CD8-positive, alpha-beta memory T cell (primary cell): ENCODE measurements at places on chromosomes 4 and X.

DNA sequence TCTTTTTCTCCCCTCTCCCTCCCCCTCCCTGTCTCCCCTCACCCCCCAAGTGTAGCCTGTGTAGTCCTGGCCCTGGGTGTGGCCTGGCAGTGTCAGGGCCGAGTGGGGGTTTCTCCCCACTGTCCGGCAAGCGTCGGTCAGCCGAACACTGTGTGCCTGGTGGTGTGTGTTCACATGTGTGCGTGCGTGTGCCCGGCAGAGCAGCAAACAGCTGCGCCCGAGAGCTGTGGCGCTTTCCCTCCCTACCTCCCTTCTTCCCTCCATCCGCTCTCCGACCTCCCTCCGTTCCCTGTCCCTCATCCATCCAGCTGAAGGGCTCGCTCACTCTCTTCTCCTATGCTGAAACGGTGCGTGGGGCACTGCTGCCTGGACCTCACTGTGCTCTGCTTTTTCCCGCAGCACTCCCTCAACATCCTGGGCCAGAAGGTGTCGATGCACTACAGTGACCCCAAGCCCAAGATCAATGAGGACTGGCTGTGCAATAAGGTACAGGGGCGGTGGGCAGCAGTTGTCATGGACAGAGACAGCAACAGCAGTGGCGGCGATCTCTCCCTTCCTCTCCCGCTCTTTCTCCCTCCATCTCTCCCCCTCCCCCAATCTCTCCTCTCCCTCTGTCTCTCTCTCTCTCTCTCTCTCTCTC lies 17.4 kb upstream of the UBA1 start:
- no peak for DNase-seq

DNA sequence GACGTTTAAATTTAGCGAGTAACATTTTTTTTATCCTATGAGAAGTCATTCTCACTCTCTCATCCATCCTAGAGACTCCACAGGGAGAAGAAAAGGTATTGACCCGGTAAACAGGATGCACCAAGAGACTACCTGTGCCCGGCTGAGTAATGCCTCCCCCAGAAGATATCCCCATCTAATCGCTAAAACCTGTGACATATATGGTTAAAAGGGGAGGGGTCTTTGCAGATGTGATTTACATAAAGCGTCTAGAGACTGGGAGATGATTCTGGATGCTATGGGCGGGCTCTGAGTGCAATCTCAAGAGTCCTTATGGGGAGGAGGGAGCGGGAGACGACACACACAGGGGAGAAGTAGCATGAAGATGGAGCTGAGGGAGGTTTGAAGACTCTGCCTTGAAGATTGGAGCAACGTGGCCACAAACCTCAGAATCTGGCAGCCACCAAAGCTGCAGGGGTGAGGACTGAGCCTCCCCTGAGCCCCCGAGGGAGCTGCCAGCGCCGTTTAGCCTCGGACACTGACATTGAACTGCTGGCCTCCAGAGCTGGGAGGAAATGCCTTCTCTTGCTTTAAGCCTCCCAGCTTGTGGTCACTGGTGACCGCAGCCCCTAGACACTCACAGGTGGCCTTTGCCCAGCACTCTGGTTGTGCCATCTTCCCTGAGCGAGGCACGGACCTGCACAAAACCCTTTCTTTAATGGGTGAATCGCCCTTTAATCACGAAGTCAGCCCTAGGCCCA lies 11.2 kb downstream of the ABLIM2 start:
- no peak for DNase-seq

DNA sequence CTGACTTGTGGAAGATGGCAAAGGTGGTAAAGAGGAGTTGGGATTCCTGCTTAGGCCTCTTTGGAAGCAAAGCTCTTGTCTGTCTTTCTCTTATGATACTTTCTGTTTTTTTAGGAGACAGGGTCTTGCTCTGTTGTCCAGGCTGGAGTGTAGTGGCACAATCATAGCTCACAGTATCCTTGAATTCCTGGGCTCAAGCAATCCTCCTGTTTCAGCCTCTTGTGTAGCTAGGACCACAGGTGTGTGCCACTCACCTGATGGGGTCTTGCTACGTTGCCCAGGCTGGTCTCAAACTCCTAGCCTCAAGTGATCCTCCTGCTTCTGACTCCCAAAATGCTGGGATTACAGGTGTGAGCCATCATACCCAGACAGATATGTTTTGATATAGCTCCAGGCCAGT lies 19.3 kb upstream of the IGFBP7 start:
- no peak for DNase-seq

DNA sequence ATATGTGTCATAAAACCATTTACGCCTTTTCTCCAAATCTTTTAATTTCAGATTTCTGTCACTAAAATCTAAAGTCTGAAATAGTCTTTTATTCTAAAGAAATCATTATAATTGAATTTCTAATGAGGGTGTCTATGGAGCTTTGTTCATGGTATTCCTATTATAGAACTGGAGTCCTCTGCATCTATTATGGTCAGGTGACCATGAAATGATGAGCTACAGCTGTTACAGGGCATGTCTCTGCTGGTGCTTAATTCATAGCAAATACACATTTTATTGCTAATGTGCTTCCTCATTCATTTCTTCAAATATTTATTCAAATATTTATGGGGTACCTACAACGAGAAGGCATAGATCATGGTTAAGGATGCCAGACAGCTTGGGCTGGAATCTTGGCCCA lies 126.1 kb downstream of the NAA11 start:
- DNase-seq: no peak

GRCh38 chr4:40579983-40580382 lies 49.7 kb downstream of the RBM47 start:
- DNase-seq: no peak

GRCh38 chr4:122171323-122171722 lies 19.2 kb downstream of the BLTP1 start:
- no peak for DNase-seq

DNA sequence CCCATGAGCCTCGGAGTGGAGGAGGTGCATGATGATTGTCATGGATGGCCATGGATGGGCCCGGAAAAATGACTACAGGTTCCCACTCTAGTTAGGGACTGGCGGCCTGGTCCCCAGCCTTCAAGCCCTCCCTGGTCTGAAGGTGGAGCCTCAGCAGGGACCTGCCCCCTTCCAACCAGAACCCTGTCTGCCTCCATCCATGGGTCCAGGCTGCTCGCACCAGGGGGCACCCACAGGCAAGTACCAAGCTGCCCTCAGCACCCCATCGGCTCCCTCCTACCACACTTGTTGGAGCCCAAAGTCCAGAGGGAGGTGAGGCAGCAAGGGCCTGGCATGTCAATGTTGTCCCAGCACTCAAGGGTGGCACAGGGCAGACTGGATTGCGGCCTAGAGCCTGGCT lies 2468.6 kb downstream of the PCDH7 start:
- no peak for DNase-seq

DNA sequence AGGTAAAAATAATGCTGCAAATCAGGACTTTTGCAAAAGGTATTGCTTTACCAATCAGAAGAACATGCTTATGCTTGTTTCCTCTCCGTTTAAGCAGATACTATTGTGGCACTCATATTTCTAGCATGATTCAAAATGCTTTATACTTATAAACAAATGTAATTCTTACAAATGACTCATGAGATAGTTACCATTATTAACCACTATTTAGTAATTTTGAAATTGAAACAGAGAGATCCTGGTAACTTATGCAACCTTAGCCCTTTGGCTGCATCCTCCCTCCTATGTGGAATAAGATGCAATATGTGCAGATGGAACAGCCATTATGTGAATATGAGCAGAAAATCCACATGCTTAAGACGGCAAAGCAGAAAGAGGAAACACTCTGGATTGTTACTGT lies 164.7 kb downstream of the PCDH18 start:
- no peak for DNase-seq

GRCh38 chr4:101224358-101225218 lies 122.7 kb downstream of the PPP3CA start:
- DNase-seq: no peak

DNA sequence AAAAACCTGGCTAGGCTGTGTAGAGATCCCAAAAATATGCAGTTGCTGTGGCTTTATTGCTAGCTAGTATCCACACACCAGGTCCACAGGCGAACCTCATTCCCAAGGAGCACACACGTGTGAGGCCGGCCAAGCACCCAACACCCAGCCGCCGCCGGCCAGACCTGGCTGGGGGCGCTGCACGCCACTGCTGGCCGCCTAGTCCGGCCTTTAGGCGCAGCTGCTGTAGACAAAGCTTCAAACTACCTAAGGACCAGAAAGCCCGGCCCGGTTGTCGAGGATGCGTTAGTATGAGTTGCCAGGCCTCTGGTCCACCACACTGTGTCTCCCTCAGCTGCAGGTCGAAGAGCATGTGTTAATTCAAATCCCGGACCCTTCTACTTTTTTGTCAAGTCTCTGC lies 3.1 kb downstream of the POU3F4 start:
- no peak for DNase-seq

- DNase-seq: no peak
Measured at GRCh38 chr4:112348488-112349158, 51.5 kb downstream of the ALPK1 start.

DNA sequence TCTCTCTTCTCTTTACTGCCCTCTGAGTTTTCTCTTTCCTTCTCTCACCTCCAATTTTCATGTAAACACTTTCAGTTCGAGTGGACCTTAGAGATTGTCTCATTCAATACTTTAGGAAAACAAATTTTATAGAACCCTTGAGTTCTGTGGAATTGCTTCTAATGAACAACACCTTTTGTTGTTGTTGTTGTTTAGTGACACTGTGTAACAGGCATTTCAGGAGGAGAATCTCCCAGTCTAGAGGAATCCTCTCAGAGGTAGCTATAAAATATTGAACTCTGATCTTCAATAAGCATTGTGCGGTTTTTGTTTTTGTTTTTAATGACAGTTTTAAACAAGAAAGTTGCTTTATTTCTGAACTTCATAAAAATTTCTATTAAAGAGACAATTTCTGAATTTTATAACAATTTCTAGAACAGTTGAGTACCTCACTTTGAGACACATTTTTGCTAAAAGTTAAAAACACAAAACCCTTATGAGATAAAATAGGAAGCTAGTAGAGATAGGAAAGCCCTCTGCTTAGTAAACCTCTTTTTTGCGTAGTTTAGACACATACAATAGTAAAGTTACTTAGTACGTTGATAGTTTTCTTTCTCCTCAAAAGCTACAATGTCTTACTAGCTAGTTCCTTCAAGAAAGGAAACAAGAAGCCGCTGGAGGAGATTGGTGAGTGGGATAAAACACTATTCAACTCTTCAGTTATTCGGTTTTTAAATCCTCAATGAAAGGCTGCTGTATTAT lies 38.8 kb downstream of the CLCN3 start:
- DNase-seq: no peak

DNA sequence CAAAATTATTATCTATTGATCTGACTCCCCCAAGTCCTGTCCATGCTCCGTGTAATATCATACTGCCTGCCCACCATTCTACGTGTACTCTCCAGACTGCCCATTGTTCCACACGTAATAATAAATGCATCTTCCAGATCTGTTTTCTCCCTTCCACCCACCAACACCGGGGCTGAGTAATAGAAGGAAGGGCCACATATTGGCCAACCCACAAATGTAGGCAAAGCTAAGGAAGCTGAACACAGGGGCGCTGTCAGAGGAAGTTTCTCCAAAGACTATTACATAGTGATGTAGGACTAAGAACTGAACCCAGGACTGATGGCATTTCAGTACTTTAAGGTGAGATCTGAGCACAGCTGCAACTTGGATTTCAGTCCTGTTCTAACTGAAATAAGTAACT lies 135.8 kb upstream of the GUCY1A1 start:
- DNase-seq: no peak

- DNase-seq: no peak
Measured at GRCh38 chr4:37999000-37999716, 39.0 kb downstream of the PTTG2 start.

- DNase-seq: no peak
Measured at GRCh38 chr4:74112399-74113105, 13.6 kb upstream of the CXCL2 start.

GRCh38 chr4:6333301-6334202 lies 63.9 kb downstream of the WFS1 start:
- DNase-seq: no peak

- peak; percentile 30 for DNase-seq
Measured at GRCh38 chr4:15006416-15007024, 4.2 kb downstream of the CPEB2 start.

DNA sequence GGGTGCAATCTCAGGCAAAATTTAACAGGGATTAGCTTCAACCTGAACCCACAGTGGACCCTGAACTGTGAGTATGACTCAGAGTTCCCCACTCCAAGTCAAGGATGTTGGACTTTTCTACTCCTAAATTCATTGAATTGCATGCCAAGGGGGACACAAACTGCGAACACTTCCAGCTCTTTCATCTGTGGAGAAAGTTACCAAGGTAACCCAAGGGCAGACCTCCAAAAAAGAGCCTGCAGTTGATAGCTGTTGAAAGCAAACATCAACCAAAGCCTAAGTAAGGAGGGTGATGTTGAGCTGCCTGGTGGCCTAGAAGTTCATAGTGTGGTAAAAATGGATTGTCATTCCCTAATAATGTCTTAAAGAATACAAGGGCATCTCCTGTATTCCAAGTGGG lies 1242.9 kb downstream of the C4orf33 start:
- no peak for DNase-seq

DNA sequence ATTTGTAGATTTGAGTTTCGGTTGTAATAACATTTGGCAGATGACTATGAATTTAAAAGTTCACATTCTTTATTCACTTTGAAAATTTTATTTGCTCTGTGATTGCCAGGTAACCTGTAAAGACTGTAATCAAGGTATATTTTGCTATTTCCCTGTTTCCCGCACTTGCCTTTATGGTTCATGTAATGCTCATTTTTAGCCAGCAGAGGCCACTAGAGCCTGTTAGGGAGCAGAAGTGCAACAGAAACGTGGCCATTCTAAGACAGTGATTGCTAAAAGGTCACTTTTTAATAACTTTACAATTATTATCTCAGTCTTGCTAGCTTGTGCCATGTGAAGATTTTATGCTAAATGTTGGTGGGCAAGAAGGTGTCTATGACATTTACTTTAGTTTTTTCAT lies 12.4 kb downstream of the YIPF6 start:
- peak; percentile 1 for DNase-seq

DNA sequence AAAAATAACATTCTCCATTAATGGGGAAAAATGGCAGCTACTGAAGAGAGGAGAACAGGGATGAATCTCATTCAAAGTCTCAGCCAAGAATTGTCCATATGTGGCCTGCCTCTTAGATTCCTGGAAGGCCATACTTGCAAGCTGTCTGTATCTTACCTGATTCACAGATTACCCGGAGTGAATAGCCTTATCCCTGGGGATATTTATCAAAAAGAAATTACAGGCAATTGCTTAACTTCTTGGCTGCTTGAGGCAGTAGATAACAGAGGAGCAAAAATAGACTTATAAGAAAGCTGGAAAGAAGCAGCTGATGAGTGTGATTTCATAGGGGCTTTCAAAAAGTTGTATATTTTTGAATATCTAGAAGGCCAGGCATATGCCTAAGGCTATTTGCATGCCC lies 68.8 kb upstream of the PPP1R2C start:
- DNase-seq: no peak

- DNase-seq: no peak
Measured at GRCh38 chrX:155757046-155757759, 123.9 kb upstream of the VAMP7 start.

GRCh38 chrX:153546386-153546785 lies 28.9 kb downstream of the ATP2B3 start:
- no peak for DNase-seq
